ENCODE measurements at places on chromosomes 7 and 10.
A peak's percentile ranks its signal among the peaks of the same experiment; 100 is the strongest.

DNA sequence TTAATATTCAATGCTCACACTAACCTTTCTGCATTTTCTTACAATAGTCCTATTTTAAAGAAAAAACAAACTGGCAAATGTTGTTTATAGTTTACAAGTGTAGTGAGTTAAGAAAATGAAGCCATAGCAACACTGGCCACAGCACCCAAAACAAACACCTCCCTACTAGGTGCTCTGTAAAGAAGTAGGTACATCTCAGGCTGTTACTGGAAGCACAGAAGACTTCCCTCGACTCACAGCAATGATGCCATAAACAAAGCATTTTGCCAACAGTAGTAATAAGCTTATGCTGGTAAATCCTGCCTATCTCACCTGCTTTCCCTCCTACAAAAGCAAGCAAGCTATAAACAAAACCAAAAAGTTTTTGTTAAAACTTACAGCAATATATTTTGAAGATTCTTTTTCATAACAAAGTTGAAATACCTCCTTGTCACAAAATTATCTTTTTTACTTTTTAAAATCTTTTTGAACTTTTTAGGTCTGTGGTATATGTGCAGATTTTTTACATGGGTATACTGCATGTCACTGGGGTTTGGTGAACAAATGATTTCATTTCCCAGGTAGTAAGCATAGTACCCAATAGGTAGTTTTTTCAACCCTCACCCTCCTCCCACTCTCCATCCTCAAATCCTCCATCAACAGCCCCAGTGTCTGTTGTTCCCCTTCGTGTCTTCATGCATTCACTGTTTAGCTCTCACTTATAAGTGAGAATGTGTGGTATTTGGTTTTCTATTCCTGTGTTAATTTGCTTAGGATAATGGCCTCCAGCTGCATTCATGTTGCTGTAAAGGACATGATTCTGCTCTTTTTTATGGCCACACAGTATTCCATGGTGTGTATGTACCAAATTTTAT is 28.4 kb downstream of the COA1 start:
- no peak overlapping the region for H3K27ac ChIP-seq
- no peaks in the 10 kb centered on the region for H3K4me1 ChIP-seq
- no peaks in the 10 kb centered on the region for H3K27me3 ChIP-seq
- H3K4me3 ChIP-seq: no peak overlapping the region

DNA sequence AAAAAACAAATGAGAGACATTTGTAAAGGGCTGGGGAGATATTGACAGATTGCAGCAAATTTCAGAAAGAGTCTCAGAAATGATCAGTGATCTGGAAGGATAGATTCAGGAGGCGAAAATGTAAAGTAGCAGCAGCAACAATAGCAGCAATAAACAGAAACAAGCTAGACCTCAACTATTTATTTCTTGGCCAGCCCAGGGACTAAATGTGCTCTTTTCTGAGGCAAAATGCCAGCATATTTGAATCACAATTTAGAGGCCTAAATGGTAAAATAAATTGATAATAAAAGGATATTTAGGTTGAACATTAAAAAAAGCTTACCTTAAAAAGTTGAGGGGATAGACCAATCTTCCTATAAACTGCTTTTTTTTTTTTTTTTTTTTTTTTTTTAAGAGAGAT is 134.6 kb upstream of the ITGB1 start:
- no peak overlapping the region for H3K27ac ChIP-seq
- DNase-seq: no peak
- no peaks in the 10 kb centered on the region for H3K36me3 ChIP-seq
- H3K4me1 ChIP-seq: no peaks in the 10 kb centered on the region
- no peak overlapping the region for H3K4me3 ChIP-seq

DNA sequence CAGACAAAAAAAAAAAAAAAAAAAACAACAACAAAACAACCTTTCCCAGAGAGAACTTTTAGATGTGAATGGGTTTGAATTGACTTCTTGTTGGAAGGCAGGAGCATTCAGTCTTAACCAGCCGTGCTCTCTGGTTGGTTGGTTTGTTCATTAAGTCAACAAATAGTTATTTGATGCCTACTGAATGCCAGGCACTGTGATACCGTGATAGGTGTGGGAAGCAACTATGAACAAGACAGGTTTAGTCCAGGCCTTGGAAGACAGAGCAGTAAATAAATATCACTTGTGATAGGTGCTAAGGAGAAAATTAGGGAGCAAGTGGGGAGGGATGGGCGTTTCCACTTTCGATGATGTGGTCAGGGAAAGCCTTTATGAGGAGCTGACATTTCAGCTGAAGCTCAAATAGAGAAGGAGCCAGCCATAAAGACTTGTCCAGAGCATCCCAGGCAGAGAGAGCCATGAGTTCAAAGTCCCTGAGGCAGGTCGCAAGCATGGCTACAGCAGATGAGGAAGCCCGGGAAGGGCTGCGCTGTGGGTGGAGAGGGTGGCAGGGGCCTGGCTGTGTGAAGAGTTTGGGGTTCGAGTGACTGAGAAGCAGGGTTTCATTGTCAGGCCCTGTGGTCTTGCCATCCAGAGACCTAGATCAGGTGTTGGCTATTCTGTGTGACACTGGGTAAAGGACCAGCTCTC is 8.0 kb downstream of the TSPAN15 start:
- no peaks in the 10 kb centered on the region for H3K27me3 ChIP-seq
- peak overlapping the region; percentile 49 for H3K27ac ChIP-seq
- H3K36me3 ChIP-seq: no peaks in the 10 kb centered on the region
- H3K4me1 ChIP-seq: peaks cover 51% of the 10 kb centered on the region
- no peak for DNase-seq

GRCh38 chr7:134827889-134828288 is 48.5 kb downstream of the CALD1 start:
- no peak overlapping the region for H3K4me3 ChIP-seq
- no peak for DNase-seq
- peak overlapping the region; percentile 86 for H3K27ac ChIP-seq
- H3K36me3 ChIP-seq: peaks cover 23% of the 10 kb centered on the region
- no peaks in the 10 kb centered on the region for H3K4me1 ChIP-seq

DNA sequence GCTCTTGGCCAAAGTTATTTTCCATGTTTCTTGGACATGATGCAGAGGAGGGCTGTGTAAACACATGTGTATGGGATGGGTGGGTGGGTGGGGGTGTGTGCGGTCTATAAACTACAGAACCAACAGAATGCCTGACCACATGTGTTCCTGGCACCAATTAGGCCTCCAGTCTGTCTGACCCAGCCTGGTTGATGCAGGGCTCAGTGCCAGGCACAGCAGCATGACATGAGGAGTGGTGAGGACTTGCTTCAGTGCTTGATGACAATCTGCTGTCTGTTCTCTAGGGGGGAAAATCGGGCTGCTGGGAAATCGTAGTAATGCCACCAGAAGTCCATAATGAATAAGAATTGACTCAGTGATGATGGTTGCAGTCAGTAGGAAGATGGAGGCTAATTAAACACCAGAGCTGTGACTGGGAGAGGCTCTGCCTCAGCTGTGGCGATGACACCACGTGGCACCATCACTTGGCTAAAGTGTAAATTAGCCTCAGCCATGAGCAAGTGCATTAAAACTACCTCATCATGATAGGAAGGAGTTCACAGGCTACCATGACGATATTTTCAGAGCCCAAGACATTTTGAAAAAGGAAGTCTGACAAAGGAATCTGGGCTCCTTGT is 260.1 kb upstream of the PODXL start:
- H3K4me3 ChIP-seq: no peak overlapping the region
- H3K36me3 ChIP-seq: no peaks in the 10 kb centered on the region
- no peaks in the 10 kb centered on the region for H3K27me3 ChIP-seq
- no peak for DNase-seq

- no peaks in the 10 kb centered on the region for H3K27me3 ChIP-seq
- no peak overlapping the region for H3K4me3 ChIP-seq
- H3K27ac ChIP-seq: no peak overlapping the region
- no peak for DNase-seq
Observed at GRCh38 chr7:125425506-125425905, 495.9 kb upstream of the POT1 start.

GRCh38 chr10:662223-662605 is 27.3 kb downstream of the DIP2C start:
- no peak overlapping the region for H3K4me3 ChIP-seq
- peak overlapping the region; percentile 81 for H3K27ac ChIP-seq
- no peaks in the 10 kb centered on the region for H3K27me3 ChIP-seq

- H3K36me3 ChIP-seq: peaks cover 14% of the 10 kb centered on the region
- DNase-seq: no peak
- H3K4me3 ChIP-seq: peak overlapping the region; percentile 87
- peaks cover 51% of the 10 kb centered on the region for H3K4me1 ChIP-seq
Observed at GRCh38 chr7:128863433-128863989, 855 bp downstream of the ATP6V1F start.

DNA sequence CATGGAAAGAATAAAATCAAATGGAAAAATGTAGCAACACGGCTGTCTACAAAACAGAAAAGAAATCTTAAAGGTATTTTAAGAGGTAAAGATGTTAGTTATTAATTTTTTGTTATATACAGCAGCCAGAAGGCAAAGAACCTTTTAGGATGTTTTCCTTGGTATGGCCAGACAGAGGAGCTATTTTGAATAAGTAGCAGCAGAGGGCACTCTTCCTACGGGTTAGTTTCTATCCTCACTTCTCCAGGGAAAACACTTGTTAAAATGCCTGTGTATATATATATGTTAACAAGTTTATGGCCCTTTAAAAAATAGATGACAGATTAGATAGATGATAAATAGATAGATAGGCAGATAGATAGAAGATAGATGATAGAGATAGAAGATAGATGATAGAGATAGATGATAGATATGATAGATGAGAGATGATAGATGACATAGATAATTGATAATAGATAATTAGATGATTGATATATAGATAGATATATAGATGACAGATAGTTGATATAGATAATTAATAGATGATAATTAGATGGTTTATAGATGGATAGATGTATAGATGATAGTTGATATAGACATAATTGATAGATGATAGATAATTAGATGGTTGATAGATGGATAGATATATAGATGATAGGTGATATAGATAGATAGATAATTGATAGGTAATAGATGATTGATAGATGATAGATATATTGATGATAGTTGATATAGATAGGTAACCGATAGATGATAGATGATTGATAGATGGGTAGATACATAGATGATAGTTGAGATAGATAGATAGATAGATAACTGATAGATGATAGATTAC is 57.8 kb upstream of the WIPF3 start:
- no peaks in the 10 kb centered on the region for H3K36me3 ChIP-seq
- no peak overlapping the region for H3K4me3 ChIP-seq
- no peak overlapping the region for H3K27ac ChIP-seq
- no peaks in the 10 kb centered on the region for H3K4me1 ChIP-seq

GRCh38 chr10:4429571-4429970 is 396.4 kb upstream of the AKR1E2 start:
- no peaks in the 10 kb centered on the region for H3K27me3 ChIP-seq
- H3K4me1 ChIP-seq: no peaks in the 10 kb centered on the region
- no peak for DNase-seq
- H3K36me3 ChIP-seq: no peaks in the 10 kb centered on the region
- H3K27ac ChIP-seq: no peak overlapping the region
- H3K4me3 ChIP-seq: no peak overlapping the region

GRCh38 chr7:48311464-48312100 is 140.3 kb downstream of the ABCA13 start:
- no peaks in the 10 kb centered on the region for H3K36me3 ChIP-seq
- H3K4me3 ChIP-seq: no peak overlapping the region
- DNase-seq: no peak
- H3K27me3 ChIP-seq: no peaks in the 10 kb centered on the region
- no peaks in the 10 kb centered on the region for H3K4me1 ChIP-seq

DNA sequence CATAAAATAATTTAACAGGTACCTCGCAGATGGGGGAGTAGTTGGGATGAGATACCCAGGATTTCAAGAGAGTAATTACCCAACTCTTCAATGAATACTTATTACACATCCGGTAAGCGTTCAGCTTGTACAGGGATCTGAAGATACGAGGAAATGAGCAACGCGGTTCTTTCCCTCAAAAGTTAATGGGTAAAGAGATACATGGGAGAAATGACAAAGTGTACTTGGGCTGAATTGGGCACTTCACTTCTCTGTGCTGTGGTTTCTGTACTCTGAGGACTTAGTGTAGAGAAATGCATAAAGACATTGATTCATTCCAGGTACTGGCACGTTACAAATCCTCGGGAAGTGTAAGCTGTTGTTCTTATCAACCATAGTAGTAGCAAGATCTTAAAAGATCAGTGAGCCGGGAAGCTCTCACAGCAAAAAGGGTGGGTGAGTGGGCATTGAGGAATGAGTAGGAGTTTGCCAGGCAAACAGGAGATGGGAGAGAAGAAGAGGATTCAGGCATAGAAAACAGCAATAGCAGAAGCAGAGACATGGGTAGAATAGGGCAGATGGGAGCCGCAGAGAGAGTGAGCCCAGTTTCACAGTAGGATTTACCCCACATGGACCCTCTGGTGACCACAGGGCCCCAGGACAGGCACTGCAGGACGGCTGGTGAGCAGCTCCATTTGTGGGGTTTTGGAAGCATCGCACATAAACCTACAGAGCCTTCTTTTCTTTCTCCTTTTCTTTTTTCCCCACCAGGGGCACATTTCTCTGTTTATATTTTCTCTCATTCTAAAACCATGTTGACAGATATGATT is 304.3 kb upstream of the PITRM1 start:
- H3K27me3 ChIP-seq: no peaks in the 10 kb centered on the region
- H3K4me3 ChIP-seq: no peak overlapping the region
- no peaks in the 10 kb centered on the region for H3K4me1 ChIP-seq
- DNase-seq: no peak
- no peaks in the 10 kb centered on the region for H3K36me3 ChIP-seq

- H3K36me3 ChIP-seq: no peaks in the 10 kb centered on the region
- DNase-seq: peak; percentile 79
- H3K4me3 ChIP-seq: peak overlapping the region; percentile 33
- no peaks in the 10 kb centered on the region for H3K4me1 ChIP-seq
- no peak overlapping the region for H3K27ac ChIP-seq
Observed at GRCh38 chr10:42866115-42866995, 83.8 kb downstream of the BMS1 start.

DNA sequence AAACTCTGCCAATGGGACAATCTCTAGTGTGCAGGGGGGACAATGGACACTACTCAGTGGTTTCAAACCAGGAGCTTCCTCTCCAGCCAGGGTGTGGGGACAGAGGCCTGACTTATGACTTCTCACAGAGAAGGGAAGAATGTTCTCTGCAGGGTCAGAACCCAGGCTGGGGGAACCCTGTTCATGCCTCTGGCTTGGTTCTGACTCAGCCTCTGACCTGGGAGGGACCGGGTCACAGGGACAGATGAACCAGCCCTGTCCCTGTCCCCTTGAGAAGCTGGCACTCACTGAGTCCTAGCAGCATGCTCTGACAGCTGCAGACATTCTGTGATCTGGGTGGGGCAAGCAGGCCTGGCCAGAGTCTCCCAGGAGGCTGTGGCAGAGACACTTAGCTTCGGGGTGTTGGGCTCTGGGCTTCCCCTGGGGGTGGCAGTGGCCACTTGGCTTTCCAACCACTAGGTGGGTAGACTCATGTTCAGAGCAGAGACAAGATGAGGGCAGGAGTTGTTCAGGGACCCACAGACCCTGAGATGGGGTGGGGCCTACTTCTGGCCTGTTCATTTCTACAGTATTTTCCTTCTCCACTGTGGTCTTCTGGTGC is 13.6 kb downstream of the TSPAN15 start:
- peak overlapping the region; percentile 61 for H3K27ac ChIP-seq
- no peaks in the 10 kb centered on the region for H3K36me3 ChIP-seq
- no peaks in the 10 kb centered on the region for H3K27me3 ChIP-seq
- peak; percentile 66 for DNase-seq
- no peaks in the 10 kb centered on the region for H3K4me1 ChIP-seq
